Cortex of kidney (tissue), 1 donor: ENCODE measurements at places on chromosomes 2 and 18.

DNA sequence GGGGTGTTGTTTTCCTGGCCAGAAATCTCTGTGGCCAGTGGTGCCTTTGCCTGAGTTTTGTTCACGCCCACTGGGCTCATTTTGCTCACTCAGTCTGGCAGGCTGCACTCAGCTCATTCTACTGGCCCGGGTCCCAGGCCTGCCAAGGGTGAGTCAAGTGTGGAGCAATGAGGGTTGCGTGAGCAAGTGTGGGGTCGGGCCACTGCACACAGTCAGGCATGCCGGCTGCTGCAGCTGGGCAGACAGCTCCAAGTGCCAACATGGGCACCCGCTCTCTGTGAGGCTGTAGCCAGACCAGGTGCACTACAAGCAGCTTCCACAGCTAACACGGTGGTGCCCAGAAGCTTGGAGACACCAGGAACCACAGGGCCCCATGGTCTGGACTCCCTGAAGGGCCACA lies 801.1 kb upstream of the RAB6C start:
- DNase-seq: no peak

GRCh38 chr2:80968450-80968849 lies 663.9 kb upstream of the LRRTM1 start:
- no peak for DNase-seq

- DNase-seq: no peak
Measured at GRCh38 chr18:22912835-22913234, 20.3 kb upstream of the RBBP8 start.

DNA sequence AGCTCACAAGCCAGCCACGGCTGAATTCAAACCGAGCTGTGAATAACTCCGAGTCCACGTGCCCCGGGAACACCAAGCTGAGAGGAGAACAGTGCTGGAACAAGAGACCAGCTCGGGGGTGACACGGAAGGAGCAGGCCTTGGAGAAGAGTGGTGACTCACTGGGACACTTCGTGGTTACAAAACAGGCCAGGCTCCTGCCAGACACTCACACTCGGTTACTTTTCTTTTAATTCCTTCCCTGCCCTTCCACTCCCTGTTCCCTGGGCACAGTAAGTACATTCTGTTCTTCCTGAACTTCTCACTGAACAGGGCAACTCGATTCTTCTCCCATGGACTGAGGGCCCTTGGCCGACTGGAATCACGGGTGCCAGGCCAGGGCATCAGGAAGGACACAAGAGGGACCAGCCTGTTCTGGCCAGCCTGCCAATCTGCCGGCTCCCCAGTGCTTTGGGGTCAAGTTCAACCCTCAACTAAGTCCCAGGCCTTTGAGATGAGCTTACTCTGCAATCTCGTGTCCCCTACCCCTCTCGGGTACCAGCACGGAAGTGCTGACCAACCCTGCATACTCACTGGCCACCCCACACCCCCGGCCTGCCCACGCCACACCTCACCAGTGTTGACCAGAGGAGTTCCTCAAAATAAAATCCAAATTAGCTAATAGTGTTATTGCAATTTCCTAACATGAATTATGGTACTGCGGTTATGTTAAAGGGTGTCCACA lies 87.5 kb downstream of the TFCP2L1 start:
- DNase-seq: no peak

- no peak for DNase-seq
Measured at GRCh38 chr2:1752751-1753150, 8.4 kb upstream of the PXDN start.

- DNase-seq: no peak
Measured at GRCh38 chr2:239024226-239024625, 176.3 kb downstream of the TWIST2 start.

GRCh38 chr2:73085691-73086090 lies 14.2 kb upstream of the SFXN5 start:
- no peak for DNase-seq

GRCh38 chr2:134943540-134943939 lies 24.9 kb downstream of the CCNT2 start:
- no peak for DNase-seq

DNA sequence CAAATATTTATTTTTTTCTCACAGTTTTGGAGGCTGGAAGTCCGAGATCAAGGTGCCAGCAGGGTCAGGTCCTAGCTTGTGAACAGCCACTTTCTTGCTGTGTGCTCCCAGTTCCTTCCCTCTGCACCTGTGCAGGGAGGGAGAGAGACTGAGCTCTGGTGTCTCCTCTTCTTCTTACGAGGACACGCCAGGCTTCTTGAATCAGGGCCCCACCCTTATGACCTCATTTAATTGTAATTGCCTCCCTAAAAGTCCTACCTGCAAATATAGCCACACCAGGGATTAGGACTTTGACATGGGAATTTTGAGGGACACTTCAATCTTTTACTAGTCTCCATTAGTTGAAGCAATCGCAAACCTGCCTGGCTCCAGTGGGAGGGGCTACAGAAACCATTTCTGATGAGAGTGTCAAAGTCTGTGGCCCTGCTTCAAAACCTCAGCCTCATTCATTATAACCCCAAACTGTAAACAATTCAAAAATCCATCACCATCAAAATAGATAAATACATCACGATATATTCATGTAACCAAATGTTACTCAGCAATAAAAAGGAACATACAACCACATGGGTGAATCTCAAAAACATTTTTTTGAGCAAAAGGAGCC lies 18.2 kb upstream of the SEH1L start:
- DNase-seq: no peak

GRCh38 chr2:2107141-2107540 lies 223.9 kb downstream of the MYT1L start:
- no peak for DNase-seq

DNA sequence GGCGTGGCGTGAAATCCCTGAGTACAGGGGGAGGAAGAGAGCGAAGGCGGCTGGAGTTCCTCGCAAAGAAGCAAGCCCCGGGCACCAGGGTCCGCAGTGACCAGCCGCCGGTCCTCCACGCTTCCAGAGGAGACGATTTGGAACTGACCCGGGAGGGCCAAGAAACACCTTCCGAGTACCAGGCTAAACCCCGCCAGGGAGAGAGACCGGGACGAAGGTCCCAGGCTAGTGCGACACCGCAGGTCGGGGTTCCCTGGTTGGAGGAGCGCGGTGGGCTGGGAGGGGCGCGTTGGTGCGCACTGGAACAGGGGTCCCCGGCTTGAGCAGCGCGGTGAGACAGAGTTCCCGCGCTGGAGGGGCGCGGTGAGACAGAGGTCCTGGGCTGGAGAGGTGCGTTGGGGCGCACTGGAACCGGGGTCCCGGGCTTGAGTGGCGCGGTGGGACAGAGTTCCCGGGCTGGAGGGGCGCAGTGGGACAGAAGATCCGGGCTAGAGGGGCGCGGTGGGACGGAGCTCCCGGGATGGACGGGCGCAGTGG lies 901 bp downstream of the WDFY1 start:
- no peak for DNase-seq

DNA sequence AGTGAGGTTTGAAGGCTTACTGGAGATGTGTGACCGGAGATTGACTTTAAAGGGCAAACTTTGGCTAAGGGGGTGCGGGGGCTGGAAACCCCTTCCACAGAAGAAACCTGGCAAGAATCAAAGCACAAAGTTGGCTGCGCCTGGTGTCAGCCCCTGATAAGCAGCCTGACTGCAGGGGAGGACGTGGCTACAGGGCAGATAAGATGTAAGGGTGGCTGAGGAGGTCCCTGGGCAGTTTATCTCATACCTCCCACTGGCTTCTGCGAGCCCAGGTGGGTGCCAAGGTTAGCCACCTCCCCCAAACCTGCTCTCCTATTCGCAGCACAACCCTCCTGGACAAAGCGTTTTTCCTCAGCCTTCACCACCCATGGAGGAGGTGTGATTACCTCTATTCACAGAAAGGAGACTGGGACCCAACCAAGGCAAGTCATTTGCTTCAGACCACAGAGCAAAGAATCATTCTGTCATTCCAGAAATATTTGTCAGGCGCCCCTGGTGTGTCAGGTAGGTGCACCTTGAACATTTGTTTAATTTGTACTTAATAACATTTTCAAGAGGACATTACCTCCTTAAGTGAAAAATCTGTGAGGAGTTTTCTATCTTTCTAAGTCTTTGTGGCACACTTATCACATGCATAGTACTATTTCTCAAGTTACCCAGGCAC lies 73.1 kb upstream of the IL1R1 start:
- DNase-seq: no peak

- no peak for DNase-seq
Measured at GRCh38 chr2:25684577-25685473, 11.4 kb upstream of the DTNB start.

DNA sequence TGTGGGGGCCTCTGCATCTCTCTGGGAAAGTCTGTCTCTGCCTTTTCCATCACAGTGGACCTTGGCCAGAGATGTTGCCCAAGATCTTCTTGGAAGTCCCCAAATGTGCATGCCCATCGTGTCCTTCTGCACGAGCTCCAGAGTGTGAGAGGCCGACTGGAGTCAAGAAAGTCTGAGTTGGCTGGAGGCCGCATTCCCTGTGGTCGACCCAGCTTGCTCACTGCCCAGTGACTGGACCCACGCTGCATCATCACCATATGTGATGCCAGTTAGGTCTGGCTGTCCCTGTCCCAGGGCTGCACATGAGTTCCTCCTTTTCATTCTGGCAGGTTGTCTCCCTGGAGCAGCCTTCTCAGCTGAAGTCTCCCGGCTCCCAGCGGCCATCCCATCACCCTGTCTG lies 93.8 kb downstream of the ARL4C start:
- DNase-seq: no peak

- DNase-seq: no peak
Measured at GRCh38 chr18:59549503-59550173, 147.6 kb downstream of the CCBE1 start.

DNA sequence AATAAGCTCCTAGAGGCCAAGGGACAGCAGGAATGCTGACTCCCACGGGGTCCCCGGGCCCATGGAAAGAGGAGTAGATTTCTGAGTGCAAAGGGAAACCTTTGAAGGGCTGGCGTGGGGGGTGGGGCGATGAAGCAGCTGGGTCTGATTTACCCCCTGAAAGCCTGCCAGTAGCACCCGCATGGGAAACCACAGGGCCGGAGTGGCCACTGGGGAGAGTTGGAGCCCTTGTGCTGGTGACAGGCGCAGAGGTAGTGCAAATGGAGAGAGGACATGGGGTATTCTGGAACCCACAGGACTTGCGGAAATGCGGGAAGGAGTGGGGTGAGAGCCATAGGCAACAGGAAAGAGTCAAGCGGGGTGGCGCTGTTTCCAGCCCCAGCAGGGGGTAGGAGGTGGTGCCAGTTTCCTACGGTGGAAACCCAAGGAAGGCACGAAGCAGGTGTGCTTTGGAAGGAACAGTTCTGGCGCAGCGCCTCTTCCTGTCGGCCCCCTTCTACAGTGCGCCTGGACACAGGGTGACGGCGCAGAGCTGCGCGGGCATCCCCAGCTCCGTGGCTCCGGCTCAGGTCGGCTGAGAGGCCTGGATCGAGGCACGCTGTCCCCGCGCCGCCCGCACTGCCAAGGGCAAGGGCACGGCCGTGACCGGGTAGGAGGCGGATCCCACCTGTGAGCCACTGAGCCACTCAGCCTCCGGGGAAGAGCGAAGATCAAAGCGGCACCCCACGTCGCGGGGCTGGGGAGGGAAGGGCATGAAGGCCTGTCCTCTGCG lies 149.0 kb upstream of the GLI2 start:
- no peak for DNase-seq

GRCh38 chr2:236794176-236794957 lies 224.7 kb downstream of the ACKR3 start:
- DNase-seq: no peak
